Stimulated activated CD4-positive, alpha-beta T cell treated with anti-CD3 and anti-CD28 coated beads, TNF-alpha, amount 100 ng/mL, for 1 hour (primary cell): ENCODE measurements at places on chromosomes 11 and 22.

DNA sequence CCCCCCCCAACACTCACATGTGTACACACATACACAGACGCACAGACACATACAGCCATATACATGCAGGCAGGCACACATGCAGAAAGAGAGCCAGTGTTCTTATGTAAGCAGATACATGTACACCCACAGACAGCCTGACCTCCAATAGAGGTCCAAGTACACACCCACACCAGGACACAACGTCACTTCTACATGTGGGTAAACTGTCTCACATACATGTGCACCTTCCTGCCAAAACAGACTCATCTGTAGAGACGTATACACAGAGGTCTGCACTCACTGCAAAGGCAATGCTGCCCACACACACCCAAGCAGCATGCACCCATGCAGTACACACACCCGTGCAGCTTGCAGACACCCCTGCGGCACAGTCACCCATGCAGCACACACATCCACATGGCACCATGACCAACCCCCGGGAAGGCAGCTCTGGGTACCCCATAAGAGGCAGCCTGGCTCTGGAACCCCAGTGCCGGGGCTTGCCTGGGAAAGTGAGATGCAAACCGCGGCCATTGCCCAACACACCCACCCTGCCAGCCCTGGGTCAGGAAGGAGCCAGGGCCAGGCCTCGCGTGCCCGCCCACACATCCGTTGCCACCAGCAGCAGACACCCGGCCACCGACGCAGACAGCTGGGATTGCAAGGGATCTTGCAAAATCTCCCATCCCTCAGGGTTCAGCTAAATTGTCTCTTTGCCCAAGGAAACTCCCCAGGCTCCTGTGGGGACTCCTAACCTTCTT is 10.1 kb downstream of the CASTOR1 start:
- no peak for DNase-seq

DNA sequence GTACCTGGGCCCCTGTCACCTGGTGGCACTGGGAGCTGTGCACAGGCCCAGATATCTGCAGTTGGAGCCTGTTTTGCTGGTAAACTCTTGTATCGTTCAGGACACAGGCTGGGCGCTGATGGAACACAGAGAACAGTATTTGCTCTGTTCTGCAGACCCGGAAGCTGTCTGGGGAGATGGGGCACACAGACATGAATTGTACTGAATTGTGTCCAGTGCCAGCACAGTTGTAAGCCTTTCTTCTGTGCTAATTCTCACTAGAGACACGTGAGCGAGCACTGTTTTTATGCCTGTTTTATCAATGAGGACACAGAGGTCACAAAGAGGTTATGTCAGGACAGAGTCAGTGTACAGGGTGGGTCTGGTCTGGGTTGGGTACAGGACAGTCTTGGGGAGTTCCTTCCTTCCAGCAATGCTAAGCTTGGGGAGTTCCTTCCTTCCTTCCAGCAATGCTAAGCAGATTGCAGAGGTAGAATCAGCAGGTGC is 24.4 kb upstream of the ACR start:
- no peak for DNase-seq

DNA sequence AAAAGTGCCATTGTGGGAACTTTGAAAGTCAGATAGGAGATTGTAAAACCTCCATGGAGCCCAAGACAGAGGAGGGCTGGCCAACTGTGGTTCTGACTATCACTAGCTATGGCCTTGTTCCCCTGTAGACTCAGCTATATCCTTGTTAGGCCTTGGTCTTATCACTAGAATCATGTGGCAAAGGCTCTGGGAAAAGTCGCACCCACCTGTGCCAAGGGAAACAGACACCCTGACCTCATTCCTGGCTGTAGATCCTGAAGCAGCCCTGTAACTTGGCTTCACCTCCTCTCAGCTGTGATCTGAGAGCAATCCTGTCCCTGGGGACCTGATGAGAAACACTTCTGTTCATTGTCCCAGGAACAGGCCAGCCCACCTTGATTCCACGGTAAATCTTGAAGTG is 566.2 kb downstream of the TMEM135 start:
- no peak for DNase-seq

DNA sequence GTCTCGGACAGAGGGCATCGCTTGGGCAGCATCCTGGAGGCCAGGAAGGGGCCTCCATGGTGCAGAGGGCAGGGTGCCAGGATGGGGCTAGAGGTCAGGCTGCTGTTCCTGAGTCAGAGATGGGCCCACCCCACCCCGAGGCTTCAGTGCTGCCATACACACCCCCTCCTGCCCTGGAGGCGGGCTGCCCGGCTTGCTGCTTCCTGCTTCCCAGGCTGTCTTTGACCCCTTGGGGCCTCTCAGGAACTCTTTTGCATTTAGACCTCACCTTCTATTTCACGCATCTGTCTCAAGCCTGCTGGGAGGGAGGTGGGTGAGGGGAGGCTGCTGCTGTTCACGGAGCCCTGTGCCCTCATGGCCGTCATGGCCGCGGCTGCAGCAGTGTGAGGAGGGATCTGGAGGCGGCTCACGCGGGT is 6.6 kb upstream of the GRAMD4 start:
- DNase-seq: no peak

DNA sequence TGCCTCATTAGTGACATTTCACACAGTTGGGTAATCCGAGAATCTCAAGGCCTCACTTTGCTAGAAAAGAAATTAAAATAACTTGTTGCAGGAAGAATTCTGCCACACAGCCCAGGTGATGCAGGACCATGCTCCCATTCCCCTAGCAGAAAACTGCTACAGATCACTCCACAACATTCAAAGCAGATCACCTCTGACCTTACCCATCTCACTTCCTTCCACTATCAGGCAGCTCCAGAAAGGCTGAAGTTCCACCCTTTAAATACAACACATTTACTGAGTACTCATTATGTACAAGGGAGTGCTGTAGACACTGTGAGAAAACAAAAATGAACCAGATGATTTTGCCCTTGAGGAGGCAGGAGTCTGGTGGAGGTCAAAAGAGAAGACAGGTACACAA is 231.0 kb downstream of the TTC28 start:
- DNase-seq: no peak

- no peak for DNase-seq
Measured at GRCh38 chr11:120704256-120704750, 192.8 kb downstream of the GRIK4 start.

DNA sequence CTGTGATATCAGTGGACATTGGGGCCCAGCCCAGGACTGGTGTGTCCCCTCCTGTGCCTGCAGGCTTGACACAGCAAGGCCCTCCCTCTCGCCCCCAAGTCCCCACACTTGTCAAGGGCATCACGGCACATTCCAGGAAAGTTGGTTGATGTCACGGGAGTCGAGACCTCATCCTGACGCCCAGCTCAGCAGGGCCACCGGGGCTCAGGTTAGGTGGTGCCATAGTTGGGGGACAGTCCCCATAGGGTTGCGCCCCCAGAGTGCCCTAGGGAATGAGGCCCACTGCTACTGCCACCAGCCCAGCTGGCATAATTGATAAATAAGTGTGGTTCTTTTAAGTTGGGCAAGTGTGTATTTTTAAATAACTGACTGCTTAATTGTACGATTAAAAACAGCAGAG is 28.3 kb upstream of the GRAMD4 start:
- no peak for DNase-seq

- DNase-seq: no peak
Measured at GRCh38 chr11:91373497-91373896, 851.1 kb upstream of the FAT3 start.

GRCh38 chr11:126053415-126054286 is 9.0 kb downstream of the CDON start:
- no peak for DNase-seq

- no peak for DNase-seq
Measured at GRCh38 chr11:74018331-74019005, 9.6 kb upstream of the UCP3 start.

- DNase-seq: no peak
Measured at GRCh38 chr22:39215426-39216142, 29.2 kb downstream of the PDGFB start.

DNA sequence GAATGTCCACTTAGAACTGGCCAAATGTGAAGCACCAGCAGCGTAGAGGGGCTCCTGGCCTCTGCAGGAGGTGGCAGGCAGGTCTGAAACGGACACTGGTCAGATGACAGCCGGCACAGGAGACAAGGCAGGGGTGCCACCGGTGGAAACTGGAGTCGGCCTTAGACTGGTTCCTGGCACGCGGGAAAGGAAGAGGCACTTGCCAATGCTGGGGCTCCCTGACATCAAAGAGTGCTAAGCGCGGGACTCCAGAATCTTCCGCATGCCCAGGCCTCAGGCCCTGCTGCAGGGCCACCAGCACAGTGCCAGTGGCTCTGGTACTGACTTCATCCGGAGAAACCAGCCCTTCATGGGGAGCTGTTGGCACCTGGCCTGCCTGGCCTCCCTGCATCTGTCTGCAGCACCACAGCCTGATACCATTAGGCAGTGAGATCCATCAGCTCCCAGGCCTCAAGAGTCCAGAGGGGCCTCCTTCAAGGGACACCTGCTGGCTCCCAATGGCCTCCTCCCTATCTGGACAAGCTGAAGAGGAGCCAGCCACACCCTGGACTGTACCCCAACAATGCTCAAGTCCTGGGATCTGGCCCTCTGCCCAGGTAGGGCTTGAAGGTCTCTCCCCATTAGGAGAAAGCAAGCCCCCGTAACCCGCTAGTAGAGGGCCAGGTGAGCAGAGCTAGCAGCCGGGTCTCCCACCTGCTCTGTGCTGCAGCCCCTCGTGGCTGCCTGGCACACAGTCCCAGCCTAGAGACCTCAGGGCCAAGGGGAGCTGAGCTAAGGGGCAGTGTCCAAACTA is 29.7 kb upstream of the GNB1L start:
- no peak for DNase-seq

DNA sequence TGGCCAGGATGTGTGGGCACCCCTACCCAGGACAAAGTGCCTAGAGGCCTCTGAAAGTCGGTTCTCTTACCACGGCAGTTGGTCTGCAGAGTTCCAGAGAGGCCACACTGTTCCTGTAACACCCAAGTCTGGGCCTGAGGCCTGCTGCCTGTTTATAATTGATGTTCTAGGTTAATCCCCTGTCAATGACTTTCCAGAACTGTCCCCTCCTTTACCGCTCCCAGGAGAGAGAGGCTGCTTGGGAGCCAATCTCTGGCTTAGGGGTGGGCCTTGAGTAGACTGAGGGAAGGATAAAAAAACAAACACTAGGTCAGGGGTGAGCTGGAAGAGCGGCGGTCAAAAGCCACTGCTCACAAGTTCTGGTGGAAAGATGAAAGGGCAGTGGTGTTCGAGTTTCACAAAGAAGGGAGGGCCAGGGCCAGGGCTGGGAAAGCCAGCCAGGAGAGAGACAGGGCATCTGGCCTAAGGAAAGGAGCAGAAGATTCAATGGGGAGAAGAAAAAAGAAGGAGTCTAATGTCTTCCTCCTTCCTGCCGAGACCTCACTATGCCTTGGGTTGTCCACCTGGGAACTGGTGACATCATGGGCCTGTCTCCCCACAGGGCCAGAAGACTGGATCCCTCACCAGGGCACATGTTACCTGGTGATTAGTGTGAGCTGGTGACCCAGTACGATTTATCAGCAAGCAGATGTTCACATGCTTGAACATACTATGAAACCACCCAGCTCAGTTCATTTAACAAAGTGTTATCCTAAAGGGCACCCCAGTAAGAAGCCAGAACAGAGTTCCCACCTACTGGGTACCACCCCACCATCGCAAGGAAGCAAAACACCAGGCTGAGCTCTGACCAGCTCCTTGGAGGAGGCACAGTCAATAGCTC is 50.2 kb downstream of the PC start:
- DNase-seq: no peak

- DNase-seq: no peak
Measured at GRCh38 chr11:3896644-3897043, 41.2 kb downstream of the STIM1 start.

DNA sequence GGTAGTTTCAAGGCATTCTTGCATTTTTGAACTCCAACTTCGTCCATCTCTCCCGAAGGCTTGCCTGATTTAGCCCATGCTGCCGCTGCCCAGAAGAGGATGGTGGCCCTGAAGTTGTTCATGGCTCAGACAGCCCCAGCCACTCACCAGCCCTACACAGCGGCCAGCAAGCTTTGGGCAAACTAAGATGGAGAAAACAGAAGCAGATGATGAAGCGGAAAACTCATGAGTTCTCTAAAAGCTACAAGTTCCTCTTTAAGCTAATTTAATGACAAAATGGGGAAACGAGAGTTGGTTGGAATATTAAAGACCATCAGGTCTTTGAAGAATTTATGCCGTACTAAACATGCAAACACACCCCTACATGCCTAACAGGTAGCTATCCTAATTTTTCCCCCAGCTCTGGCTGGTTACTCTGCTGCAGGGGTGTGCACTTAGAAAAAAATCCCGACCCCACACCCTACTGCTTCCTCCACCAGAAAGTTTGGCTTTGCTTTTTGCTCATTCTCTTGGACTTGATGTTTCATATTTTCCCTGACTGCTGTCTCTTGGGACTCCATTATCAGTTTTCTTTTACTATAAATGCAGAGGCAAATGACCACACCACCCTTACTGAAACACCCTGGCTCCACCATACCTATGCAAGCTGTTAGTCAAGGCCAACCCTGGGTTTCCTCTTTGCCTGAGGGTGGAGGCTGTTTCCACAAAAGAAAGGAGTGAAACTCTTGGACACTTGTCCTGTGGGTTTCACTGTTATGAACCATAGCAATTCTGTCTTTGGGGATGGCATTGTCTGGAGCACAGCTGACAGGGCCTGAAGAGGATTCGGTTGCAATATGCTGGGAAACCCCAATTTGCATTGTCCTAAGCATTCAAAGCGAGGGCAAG is at the start of gene MPEG1:
TSS of gene MPEG1 (minus strand) at position 184 of the 888 bp plus-strand sequence. CDS start at position 122, 62 bp downstream.
- DNase-seq: no peak

DNA sequence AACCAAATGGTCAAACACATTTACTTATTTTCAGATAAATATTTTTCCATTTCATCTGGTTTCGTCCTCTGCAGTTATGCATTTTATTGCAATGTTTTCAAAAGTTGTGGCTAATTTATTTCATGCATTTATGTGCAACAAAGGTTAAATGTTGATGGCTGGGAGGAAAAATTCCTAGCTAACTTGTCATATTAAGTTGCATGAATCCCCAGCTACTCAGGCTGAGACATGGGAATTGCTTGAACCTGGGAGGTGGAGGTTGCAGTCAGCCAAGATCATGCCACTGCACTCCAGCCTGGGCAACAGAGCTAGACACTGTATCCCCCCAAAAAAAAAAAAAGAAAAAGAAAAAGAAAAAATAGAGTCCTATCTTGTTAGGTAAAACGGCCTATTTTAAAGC is 1862.4 kb upstream of the RAG2 start:
- no peak for DNase-seq

- no peak for DNase-seq
Measured at GRCh38 chr11:131724436-131724975, 354.1 kb downstream of the NTM start.

- DNase-seq: no peak
Measured at GRCh38 chr22:32444068-32444467, 20.2 kb downstream of the BPIFC start.

- no peak for DNase-seq
Measured at GRCh38 chr11:44939673-44940395, 10.8 kb downstream of the TP53I11 start.
